ENCODE measurements at places on chromosomes 3 and 15. TPM values are rescaled to one million over a fixed set of nuclear protein-coding genes. Genes with fewer than 3 reads are reported as not detected.
A peak's percentile ranks its signal among the peaks of the same experiment; 100 is the strongest.

The FBXW12 gene
- total RNA-seq, result not detected

GRCh38 chr3:133249490-133249889, 150.4 kb upstream of the BFSP2 start:
- no peak for DNase-seq

DNA sequence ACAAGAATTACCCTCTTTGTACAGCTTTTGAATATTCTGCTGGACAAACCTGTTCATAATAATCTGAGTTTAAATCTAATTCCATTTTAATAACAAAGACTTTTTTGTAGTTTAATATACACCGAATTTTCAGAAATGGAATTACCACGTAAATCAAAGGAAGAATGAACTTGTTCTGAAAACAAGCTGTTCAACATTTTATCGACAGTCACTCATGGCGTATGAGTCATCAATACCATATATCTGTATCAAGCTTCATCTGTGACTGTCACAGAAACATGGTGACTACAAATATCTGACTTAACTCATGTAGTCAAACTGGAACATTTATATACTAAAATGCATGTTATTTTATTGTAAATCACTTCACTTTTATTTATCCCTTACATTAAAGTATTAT, 90.0 kb downstream of the EFL1 start:
- DNase-seq, result no peak

The ACAD9 gene
- total RNA-seq, result 51.9 TPM

- no peak for DNase-seq
These were observed 656.9 kb downstream of the NTRK3 start for GRCh38 chr15:87599616-87600015.

The SAMMSON gene
- not detected for total RNA-seq

The PPARG gene
- total RNA-seq, result 26.4 TPM

The CADPS gene
- total RNA-seq, result 8.2 TPM

DNA sequence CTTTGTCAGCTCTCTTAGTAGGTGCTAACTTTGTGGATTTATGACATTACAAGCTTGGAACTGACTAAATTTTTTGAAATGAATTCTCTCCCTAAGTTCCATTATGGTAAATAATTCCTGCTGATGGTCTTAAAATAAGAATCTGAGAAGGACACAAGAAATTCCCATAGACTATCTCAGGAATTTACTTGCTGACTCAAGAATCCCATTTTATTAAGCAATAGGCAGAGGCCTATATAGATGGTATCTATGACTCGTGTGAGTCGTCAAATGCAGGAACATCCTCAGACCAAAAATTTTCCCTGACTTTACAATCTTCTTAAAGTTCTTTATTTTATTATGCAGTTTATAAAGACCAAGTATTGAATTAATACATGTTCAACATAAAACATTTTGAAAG, 30.7 kb upstream of the CBLB start:
- DNase-seq, result no peak

GRCh38 chr3:156948402-156949210, 122.5 kb downstream of the LEKR1 start:
- no peak for DNase-seq

DNA sequence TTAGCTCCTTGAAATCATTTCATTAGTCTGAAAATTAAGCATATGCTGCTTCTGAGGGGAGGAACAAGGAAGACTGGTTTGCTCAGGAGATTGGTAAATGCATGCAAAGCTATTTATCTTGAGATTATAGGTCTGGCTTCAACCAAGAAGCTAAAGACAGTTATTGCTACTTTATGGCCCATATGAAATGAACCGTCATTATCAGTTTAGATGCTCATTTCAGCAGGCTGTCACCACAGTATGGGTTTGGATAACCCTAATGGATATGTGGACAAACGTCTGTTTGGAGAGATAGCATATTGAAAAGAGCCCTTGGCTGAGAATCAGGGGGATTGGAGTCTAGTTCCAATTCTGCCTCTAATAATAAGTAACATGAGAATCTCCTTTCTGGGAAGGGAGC, 922.6 kb downstream of the TUSC7 start:
- DNase-seq, result no peak

The LTK gene
- not detected for total RNA-seq

The RBP2 gene
- total RNA-seq, result 1,988 TPM

DNA sequence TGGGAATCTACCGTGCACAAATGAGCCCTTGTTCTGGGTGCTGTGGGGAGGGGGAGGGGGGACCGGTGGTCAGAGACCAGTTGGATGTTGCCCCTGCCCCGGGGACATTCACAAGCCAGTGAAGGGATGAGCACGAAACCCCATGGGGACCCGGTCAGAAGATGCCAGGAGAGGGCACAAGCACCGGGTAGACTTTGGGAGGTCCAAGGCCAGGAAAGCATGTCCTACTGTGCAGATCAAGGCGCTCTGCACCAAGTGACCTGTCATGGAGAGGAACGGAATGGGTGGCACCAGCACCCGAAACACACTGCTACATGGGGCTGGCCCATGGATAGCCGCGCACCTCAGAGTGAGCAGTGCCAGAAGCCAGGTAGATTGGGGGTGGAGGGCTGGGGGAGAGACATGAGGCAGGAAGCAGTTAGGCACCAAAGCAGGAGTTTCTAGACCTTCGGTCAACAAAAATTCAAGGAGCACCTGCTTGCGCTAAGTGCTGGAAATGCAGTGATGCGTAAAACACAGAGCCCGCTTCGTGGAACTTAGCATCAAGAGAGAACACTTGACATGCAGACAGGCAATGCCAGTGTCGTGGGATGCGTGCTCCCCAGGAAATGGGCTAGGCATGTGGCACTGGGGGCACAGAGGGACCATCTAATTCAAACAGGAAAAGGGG, 99.1 kb downstream of the CPN2 start:
- DNase-seq, result no peak

GRCh38 chr3:52144034-52144795, 10.0 kb downstream of the POC1A start:
- DNase-seq, result peak; percentile 80

The ILDR1 gene
- 5.8 TPM for total RNA-seq

- no peak for DNase-seq
These were observed 140.9 kb downstream of the CHSY1 start for GRCh38 chr15:101110681-101111569.

DNA sequence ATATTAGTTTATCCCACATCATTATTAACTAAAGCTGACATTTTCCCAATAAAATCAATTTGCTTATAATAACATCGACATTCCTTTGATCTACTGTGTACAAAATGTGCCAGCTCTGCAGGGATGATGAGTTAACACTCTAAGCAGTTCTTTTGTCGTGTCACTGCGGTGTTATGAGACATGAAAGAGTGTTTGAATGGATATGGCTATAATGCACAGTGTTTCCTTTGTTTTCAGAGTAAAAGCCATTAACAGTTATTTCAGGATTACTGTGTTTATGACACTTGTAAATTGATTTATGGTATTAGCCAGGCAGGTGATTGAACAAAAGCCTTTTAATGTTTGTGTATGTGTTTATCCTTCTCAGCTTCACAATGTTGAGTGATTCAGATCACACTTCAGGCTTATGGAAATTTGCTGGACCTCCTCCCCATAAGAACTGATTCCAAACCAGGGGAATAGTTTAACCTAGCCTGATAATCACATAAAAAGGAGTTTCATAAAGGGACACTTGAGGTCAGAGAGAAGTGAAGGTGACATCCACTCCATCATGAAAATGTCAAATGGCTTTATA, 115.7 kb downstream of the CHL1 start:
- no peak for DNase-seq

The KLHL40 gene
- total RNA-seq, result not detected

The KLHL6 gene
- total RNA-seq, result 7.5 TPM

GRCh38 chr15:36178303-36178633, 401.2 kb upstream of the CDIN1 start:
- no peak for DNase-seq

GRCh38 chr3:174409086-174409743, 449.9 kb upstream of the NAALADL2 start:
- DNase-seq, result no peak

- no peak for DNase-seq
These were observed 247.3 kb upstream of the IGF1R start for GRCh38 chr15:98401029-98401428.

GRCh38 chr3:147987549-147987948, 578.4 kb downstream of the ZIC1 start:
- DNase-seq, result no peak

DNA sequence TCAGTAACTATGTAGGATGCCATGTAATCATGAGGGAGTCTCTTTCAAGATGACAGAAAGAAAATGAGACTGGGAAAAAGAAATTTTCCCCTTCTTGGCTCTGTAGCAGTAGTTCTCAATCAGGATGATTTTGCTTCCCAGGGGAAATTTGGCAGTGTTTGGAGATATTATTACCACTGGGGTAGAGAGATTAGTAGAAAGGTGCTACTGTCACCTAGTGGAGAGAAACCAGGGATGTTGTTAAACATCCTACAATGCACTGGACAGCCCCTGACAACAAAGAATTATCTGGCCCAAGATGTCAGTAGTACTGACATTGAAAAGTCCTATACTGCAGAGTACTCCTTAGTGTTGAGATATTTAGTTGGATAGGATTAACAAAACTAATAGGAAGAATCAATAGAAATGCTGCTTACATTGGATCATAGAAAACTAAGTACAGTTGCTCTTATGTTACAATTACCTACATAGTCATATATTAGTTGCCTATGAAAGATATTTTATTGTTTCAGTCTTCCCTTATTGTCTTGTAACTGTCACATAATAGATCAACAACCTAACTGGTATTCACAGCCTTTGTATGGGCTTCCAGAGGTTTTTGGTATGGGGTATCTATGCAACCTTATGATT, 433.3 kb downstream of the RAP2B start:
- DNase-seq, result no peak

The PDE12 gene
- total RNA-seq, result 25.9 TPM

DNA sequence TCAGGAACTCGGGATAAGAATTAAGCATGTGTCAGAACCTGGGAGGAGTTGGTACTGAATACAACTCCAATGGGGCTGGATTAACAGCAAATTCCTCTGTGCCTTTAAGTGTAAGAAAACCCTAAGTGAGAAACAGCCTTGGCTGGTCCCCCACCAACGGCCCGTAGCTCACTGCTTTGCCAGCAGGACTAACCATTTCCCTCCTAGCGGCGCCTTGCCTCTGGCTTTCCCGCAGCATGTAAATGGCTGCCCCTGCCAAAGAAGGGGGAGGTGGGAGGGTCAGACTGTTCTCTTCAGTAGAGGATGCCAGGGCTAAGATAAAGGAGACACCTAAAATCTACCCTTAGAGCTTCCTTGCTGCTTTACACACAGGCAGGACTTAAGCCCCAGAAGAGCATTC, 51.0 kb upstream of the SH3GL3 start:
- DNase-seq, result no peak

DNA sequence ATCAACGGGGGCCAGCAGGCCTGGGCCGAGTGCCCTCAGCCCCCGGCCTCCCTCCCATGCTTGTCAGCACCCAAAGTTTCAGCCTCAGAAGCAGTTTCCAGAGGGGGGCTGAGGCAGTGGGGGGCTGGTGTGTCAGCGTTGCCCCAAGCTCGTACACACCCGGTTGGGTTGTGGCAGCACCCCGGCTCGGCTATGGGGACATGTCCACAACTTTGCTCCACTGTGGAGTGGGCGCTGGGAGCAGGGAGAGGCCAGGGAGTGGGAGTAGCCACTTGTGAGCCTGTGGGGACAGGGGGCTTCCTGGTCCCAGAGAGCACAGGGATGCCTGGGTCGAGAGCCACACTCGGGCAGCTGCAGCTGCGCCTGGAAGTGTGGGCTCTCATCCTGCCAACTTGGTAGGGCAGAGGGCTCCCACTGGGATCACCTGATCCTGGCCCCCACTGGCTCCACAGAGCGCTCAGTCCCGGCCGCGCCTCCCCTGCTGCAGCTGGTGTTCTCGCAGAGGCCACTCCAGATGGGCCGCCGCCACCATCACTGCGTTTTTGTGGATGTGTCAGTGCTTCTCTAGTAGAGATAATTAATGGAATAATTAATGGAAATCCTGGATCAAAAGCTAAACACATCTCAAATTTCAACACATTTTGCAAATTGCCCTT, 75.1 kb downstream of the NR1D2 start:
- DNase-seq, result no peak

The CFAP92 gene
- total RNA-seq, result 1.5 TPM

GRCh38 chr3:47017504-47018268, 38.2 kb downstream of the NBEAL2 start:
- DNase-seq, result no peak

DNA sequence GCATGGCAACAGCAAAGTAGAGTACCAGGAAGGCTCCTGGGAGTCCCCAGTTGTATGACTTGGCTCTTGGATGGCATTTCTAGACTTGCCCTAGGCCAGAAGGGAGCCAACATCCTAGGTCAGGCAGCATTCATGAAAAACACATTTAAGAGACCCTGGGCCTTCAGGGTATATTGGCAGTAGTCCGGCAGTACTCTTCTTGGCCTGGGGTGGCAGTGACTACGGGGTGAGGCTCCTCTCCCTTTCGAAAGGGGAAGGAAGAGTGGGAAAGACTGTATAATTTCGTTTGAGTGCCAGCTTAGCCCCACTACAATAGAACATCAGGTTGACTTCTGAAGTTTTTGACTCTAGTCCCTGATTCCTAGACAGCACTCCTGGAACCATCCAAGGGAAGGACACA, 136.4 kb downstream of the ZIC4 start:
- no peak for DNase-seq

The RNU6-1 gene
- total RNA-seq, result not detected

- DNase-seq, result no peak
These were observed 2.9 kb downstream of the FBXL22 start for GRCh38 chr15:63600001-63600615.

The AGBL1 gene
- not detected for total RNA-seq

DNA sequence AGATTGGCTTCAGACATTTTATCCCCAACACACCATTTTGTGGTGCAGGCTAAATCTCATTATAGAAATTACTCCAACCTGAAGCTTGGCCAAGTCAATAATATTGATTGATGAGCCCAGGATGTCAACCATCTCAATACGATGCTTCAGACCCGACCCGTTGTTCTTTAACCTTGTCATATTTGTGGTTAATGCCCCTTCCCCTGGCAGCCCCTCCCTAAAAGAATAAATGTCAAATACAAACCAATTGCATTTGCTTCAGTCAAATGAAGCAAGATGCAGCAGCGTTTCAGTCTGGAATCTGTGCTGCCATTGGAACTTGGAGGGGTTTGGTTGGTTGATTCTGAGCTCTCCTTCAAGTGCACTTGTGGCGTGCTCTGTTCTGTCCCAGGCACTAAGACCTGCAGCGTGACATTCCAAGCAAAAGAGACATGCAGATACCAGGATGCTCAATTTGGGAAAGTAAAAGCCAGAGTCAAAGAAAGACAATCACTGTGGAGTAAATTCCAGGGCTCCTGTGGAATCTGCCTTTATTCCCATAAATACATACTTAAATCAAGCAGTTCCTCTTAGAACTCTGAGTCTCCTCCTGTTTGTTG, 23.8 kb upstream of the PSMD6 start:
- no peak for DNase-seq
